ENCODE measurements at places on chromosomes 6 and 20.

DNA sequence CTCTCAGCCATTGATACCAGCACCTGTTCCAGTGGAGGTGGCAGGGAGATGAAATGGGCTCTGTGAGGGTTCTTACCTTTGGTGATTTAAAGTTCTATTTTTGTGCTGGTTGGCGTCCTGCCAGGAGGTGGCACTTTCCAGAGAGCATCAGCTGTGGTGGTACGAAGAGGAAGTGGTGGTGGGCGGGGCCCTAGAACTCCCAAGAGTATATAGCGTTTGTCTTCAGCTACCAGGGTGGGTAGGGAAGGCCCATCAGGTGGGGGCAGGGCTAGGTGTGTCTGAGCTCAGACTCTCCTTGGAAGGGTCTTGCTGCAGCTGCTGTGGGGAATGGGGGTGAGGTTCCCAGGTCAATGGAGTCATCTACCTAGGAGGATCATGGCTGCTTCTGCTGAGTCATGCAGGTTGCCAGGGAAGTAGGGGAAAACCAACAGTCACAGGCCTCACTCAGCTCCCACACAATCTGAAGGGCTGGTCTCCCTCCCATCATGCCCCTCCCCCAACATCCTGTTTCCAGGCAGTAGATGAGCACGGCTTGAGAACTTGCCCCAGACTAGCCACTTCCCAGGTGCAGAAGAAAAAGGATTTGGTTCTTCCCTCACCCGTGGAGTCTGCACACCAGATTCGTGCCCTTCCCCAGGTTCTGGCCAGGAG lies 46.6 kb downstream of the MOXD1 start:
- peak; percentile 41 for DNase-seq

GRCh38 chr20:20237093-20237959 lies 130.6 kb upstream of the INSM1 start:
- peak; percentile 29 for DNase-seq

- DNase-seq = no peak
Observed at GRCh38 chr20:53493311-53493857, 100.3 kb downstream of the ZNF217 start.

- DNase-seq = no peak
Observed at GRCh38 chr20:16279320-16279719, 293.9 kb downstream of the KIF16B start.

GRCh38 chr6:88493717-88494116 lies 327.6 kb upstream of the CNR1 start:
- DNase-seq = no peak

DNA sequence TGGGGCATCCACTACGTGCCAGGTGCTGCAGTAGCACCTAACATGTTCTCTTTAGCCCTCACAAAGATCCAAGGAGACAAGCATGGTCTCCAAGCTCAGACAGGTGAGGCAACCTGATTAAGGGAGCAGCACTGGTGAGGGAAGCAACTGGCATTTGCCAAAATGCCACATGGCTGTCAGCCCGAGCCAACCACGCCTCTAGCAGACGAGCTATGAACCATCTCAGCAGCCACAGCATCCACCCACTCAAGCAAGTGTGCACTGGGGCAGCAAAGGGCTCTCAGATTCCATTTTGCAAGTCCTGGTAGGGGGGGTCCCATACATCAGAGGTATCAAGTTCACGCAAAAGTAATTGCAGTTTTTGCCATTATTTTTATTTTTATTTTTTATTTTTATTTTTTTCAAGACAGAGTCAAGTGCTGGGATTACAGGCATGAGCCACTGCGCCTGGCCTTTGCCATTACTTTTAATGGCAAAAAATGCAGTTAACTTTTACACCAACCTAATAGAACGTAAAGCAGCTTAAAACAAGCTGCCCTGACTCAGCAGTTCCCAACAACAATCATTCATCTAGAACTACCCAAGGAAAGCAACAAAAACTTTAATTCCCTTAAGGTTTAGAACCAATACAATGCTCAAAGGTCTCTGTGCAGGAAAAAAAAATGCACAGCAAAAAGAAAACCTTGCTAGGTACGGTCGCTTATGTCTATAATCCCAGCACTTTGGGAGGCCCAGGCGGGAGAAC lies 36.3 kb upstream of the SPDEF start:
- DNase-seq = no peak

GRCh38 chr20:1034415-1034789 lies 32.3 kb upstream of the RSPO4 start:
- DNase-seq = no peak

DNA sequence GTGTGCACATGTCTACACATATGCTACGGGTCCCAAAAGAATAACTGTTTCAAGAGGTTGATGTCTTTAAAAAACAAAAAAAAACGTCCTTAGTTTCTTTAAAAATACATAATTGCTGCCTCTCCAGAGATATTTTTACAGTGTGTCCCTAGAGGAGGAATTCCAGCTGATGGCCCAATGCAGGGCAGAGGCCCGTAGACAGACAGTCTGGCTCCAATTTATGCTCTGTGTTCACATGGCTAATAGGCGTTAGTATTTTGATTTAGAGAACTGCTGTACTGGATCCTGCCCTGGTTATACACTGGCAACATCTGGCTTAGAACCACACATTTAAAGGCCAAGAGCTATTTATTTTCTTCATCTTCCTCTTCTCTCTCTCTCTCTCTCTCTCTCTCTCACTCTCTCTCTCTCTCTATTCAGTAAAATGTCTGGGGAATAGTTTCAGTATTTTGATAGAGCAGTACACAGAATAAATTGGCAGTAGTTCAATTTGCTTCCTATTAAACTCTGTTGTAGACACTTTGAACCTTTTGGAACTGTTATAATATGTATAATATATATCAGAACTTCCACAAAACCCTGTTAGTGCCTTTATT lies 260.6 kb downstream of the EYA4 start:
- DNase-seq = no peak

GRCh38 chr6:41066867-41067304 lies 5.3 kb downstream of the OARD1 start:
- DNase-seq = peak; percentile 68
